ENCODE measurements at places on chromosomes 5 and 9.
A peak's percentile ranks its signal among the peaks of the same experiment; 100 is the strongest.

GRCh38 chr5:14440582-14441431 lies 140.8 kb upstream of the OTULINL start:
- peak; percentile 95 for DNase-seq

DNA sequence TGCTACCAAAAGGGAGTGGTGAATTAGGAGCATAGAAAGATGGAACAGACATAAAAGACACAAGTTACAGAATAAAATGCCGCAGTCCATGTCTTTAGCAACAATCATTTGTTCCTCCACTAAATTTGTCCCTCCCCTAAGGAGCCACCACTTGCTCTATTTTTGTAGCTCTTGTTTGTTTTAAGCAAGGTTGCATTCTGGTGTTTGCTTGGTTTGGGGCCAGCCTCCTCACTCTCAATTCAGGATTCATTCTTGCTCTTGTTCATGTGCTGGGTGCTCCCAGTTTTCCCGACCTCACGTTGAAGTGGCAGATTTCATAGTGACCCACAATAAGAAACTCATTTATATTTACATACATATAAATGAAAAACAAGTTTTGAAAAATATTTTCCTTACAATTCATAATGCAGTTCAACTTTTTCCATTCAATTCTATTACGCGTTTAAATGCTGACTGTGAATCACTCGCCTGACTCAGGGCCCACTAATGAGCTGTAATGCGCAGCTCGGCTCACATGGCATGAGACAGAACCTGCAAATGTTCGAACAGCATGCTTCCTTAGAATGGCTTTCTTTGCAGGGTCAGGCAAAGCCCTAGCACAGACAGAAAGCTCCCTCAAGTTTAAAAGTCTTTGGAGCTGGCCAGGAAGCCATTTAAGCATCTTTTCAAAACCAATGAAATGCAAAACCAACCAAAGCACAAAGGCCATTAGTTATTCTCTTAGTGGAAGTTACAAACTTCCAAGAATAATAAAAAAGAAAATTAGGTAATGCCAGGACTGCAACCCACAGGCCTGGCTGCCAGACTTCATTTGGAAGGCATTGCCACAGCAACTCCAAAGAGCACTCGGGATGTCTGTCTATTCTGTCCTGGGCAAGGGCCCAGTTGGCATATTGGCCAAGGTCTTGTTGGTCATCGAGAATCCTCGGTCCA lies 41.7 kb downstream of the RETREG1 start:
- DNase-seq: peak; percentile 88

GRCh38 chr9:124622882-124623281 lies 115.7 kb upstream of the NR5A1 start:
- no peak for DNase-seq

GRCh38 chr5:159021901-159022556 lies 77.7 kb downstream of the EBF1 start:
- peak; percentile 93 for DNase-seq

DNA sequence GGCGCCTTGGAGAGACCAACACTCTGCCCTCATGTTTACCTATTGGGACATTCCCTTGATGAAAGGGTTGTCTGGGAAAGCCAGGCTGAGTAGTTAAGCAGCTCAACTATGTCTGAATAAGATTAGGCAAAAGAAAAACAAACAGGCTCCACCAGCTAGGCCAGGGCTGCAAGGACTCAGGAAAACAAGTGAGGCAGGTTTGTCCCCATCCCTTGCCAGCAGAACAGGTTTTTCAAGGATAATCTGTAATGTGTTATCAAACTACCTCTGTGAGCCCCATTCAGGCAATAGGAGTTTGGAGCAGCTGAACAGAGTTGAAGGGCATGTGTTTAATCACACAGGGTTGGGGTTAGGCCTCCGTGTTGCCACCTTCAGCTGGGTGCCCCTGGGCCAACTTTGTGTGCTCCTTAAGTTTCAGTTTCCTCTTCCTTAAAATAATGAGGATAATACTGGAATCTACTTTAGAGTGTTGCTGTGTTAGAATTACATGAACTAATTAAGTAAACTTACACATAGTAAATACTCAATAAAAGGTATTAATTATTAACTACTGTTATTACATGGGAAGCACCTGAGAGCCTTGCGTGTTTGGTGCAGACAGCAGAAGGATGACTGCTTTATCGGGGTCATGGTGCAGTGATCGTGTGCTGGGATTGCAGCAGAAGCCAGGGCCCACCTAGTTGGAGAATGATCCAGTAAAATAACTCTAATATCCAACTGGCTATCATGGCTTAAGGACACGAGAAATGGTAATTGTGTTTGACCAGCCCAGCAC lies 72.1 kb upstream of the ATP10B start:
- no peak for DNase-seq

DNA sequence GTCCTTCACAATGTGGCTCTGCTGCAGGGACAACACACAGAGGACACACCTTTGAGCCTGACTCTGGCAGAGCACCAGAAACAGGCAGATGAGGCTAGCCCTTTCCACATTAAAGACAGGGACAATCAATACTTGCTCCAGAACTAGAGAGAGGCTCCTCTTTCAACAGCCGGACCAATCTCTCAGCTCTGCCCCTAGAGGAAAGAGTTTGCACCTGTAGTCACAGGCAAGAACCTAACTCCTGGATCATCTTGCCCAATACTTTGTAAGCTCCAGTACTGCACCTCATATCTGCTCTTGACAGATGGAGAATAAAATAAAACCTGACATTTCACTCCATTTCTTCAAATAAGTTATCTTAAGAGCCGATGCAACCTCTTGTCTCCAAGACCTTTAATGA lies 52.1 kb downstream of the EPB41L4A start:
- DNase-seq: no peak

DNA sequence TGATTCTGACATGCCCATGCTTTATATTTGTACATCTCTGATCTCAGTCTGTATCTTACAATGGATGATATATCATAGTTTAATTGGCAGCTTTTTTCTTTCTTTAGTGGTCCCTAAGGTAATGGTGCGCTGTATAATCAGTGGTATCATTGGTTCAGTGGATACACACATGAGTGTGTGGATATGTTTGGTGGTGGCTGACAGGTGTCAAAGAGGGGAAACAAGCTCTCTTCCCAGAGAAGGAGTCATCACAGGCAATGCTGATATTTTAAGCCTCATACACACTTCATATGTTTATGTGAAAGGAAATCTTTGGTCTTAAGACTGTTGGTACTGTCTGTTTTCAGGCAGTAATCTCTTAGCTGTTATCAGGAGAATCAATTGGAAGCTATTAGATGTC lies 52.1 kb upstream of the KIAA1958 start:
- no peak for DNase-seq

GRCh38 chr9:121753802-121754654 lies 102.6 kb downstream of the DAB2IP start:
- DNase-seq: no peak

DNA sequence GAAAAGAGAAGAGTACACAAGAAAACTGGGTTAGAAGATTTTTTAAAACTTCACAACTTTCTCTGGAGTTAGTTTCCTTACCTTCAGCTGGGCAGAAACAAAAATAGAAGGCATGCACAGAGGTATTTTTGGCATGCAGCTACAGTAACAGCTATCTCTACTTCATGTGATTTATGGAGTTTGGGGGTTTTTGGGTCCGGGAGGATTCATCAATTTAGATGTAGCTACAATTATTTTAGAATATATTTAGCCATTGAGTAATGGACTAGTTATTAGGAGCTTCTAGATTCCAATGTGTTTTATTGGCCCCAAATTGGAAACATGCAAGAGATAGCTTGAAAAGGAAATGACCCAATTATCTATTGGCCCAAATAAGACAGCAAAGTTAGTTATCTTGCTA lies 91.6 kb upstream of the TNFAIP8 start:
- no peak for DNase-seq

- DNase-seq: no peak
Observed at GRCh38 chr5:29175774-29176173, 2017.7 kb upstream of the CDH6 start.

DNA sequence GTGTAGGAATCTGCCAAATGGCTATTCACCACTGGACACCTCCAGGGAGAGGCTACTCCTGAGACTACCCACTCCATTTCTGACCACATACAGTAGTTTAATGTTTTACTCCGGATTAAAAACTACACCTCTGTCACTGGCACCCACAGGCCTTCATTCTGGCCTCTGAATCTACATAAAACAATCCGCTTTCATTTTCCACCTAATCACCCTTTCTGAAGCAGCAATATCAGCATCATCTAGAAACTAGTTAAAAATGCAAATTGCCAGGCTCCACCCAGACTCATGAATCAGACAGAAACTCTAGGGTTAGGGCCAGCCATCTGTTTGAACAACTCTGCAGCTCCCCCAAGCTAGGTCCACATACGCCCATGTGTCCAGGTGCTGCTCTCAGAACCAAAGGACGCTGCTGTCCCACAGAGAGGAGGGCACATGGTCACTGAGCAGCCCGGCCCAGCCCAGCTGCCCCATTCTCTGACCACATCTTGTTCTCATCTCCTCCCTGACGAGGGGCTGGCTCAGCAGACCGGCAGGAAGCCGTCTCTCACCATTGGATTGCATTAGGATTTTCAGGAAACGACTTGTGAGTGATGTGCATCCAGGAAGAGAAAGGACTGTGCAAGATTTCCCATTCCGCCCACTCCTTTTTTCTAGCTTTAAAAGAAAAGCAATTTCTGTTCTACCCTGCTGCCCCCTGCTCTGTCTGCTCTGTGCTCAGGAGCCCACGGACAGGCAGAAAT lies 34.7 kb downstream of the ADAM19 start:
- DNase-seq: no peak

- DNase-seq: no peak
Observed at GRCh38 chr5:14003936-14004335, 59.4 kb upstream of the DNAH5 start.

DNA sequence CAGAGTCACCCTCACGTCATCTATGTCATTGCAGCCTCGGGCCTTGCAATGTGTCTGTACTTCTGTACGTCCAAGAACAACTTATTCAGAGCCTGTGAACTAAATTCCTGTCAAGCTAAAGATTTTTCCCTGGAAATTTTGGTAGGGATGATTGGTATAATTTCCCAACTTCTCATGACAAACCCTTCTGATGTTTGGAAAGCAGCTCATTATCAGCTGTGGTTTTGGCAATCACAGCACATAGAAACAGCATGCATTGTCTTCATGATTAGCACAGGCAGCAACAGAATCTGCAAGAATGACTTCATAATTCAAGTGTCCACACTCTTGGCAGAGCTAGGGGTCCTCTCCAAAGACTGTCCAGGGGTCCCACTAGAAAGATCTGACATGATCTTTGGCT lies 49.5 kb downstream of the APBA1 start:
- no peak for DNase-seq

GRCh38 chr5:52531105-52531504 lies 256.6 kb upstream of the ITGA1 start:
- no peak for DNase-seq

DNA sequence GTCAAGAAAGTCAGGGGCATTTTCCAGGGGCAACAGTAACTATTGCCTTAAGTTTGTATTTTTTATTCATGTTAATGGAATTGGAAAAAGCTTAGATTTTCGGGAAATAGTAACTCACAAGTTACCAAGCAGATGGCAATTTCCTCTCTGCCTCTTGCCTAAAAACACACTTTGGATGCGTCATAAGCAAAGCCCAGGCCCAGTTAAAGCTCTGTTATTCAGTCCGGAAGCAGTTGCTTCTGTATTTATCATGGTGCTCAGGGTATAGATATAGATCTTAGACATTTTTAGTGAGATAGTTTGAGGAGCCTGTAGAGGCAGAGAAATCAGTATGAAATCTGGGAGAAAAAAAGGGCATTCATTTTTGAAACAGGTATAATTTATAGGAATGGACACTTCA lies 260.3 kb upstream of the TNC start:
- no peak for DNase-seq

DNA sequence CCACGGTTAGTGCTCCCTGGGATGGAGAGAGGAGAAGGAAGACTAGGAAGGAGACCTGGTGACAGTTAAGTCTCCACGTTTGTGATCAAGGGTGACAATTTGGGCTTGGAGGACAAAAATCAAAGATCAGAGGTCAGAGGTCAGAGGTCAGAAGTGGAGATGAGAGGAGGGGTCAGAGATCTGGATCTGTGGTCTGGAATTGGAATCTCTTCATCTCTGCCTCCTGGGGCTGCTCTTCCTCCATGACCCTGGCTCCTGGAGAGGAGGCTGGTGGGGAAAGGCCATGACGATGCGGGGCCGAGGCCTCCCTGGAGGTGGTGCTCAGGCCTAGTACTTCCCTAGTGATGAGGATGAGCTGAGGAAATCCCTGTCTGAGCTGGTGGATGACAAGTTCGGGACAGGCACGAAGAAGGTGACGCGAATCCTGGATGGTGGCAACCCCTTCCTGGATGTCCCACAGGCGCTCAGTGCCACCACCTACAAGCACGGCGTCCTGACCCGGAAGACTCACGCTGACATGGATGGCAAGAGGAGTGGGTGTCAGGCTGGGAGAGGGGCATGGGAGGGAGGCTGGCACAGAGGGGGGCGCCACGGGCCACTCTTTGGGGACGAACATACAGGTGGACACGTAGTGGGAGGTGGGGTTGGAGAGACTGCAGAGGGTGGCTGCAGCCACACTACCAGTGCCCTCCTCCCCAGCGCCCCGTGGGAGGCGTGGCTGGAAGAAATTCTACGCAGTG lies 41.0 kb downstream of the PSD2 start:
- DNase-seq: no peak

DNA sequence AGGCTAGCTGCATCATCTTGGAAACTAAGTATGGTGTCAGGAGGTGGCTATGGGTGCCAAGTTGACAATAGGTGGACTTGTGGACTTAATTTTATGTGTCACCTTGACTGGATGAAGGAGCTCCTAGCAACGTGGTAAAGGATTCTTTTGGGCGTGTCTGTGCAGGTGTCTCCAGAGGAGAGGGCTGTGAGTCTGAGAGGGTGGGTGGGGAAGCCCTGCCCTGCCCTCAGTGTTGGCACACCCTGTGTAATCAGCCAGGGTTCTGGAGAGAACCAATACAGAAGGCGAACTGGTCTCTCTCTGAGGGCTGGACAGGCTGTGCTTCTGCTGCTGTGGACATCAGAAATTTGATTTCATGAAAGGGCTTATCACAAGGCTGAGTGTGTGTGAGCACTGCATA lies 61.0 kb downstream of the GTF3C4 start:
- DNase-seq: no peak

DNA sequence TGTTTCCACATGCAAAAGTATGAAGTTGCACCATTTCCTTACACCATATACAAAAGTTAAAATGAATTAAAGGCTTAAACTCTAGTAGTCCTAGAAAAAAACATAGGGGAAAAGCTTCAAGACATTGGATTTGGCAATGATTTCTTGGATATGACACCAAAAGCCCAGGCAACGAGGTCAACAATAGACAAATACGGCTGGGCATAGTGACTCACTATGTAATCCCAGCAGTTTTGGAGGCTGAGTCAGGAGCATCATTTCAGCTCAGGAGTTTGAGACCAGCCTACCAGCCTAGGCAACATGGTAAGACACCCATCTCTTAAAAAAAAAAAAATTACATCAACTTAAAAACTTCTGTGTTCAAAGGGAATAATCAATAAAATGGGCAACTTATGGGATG lies 30.9 kb upstream of the SREK1 start:
- DNase-seq: peak; percentile 75

DNA sequence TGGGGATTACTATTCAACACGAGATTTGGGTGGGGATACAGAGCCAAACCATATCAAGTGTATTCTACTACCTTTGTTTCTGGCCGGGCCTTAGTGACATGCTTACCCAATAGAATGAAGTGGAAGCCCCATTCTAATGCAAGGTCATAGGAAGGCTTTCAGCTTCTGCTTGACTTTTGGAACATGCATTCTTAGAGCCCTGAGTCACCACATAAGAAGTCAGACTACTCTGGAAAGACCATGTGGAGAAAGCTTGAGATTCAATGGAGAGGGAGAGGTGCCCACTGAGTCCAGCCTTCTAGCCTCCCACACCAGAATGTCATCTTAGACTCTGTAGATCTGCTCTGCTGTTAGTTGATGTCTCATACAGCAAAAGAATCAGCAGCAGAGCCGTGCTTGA lies 155.7 kb upstream of the FBN2 start:
- peak; percentile 63 for DNase-seq

- DNase-seq: no peak
Observed at GRCh38 chr5:175393897-175394296, 50.1 kb downstream of the DRD1 start.
